ENCODE measurements at places on chromosomes 6 and 20. TPM values are rescaled to one million over a fixed set of nuclear protein-coding genes. Genes with fewer than 3 reads are reported as not detected.

GRCh38 chr20:8940326-8940725 is 128.6 kb upstream of the PLCB4 start:
- no peak for DNase-seq

DNA sequence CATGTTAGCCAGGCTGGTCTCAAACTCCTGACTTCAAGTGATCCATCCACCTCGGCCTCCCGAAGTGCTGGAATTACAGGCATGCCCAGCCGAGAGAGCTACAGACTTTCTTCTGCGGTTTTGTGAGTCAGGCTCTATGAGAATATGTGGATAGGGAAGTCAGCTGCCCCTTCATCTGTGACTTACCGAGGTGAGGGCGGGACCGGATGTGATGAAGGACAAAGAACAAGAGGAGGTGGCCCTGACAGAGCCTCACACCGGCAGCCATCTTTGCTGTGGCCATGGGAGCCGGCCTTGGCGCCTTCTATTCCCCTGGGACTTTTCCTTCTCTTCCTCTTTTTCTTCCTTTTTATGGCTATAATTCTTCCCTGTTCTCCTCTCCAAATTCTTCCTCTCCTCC is 67.0 kb downstream of the IYD start:
- no peak for DNase-seq

GRCh38 chr6:108078191-108078590 is 3.6 kb upstream of the OSTM1 start:
- no peak for DNase-seq

GRCh38 chr6:20319520-20320357 is 81.9 kb upstream of the E2F3 start:
- DNase-seq = no peak

DNA sequence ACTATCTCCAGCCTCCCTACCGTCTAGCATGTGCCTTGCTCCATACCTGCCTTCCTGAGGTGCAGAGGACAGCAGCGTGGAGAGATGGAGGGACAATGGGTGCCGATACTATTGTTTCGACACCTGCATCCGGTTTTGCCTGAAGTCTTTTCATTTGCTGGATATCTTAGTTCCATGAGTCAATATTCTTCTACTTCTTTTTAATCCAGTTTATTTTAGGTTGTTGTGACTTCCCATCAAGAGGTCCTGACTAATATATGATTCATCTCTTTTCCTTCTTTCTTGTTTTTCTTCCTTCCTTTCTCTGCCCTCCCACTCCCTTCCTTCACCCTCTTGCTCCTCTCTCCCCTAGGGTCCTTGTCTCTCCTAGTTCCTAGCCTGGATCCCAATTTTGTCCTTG is 91.4 kb downstream of the CDH26 start:
- DNase-seq = no peak

- DNase-seq = no peak
Observed at GRCh38 chr6:5462856-5463255, 201.5 kb downstream of the FARS2 start.

DNA sequence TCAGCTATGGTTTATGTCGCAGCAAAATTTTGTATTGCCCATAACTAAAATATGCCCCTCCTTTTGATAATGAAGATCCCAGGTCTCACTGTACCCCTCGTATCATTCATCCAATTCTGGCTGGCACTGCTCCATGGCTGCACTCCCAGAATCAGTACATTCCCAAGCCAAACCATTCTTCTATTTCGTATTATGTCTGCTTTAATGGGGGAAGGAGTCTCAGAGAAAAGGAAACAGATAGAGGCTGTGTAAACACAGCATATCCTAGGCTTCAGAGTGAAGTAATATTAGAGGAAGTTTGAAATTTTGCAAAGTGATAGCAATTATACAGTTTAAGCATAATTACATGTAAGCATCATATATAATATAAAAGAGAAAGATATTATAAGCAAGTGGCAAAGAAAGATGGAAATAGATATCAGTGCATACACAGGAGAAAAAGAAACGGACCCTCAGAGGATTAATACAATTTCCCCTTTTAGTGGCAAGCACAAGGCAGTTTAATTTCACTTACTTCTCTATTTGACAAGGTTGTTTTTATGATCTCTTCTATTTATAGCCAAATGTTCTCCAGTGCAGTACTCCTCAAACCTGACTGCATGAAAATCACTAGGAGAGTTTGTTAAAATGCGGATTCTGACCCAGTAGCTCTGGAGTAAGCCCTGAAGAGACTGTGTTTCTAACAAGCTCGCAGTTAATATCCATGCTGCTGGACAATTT is 56.5 kb upstream of the TENT5A start:
- DNase-seq = peak; percentile 77

GRCh38 chr6:54262971-54263370 is 45.3 kb upstream of the TINAG start:
- no peak for DNase-seq

DNA sequence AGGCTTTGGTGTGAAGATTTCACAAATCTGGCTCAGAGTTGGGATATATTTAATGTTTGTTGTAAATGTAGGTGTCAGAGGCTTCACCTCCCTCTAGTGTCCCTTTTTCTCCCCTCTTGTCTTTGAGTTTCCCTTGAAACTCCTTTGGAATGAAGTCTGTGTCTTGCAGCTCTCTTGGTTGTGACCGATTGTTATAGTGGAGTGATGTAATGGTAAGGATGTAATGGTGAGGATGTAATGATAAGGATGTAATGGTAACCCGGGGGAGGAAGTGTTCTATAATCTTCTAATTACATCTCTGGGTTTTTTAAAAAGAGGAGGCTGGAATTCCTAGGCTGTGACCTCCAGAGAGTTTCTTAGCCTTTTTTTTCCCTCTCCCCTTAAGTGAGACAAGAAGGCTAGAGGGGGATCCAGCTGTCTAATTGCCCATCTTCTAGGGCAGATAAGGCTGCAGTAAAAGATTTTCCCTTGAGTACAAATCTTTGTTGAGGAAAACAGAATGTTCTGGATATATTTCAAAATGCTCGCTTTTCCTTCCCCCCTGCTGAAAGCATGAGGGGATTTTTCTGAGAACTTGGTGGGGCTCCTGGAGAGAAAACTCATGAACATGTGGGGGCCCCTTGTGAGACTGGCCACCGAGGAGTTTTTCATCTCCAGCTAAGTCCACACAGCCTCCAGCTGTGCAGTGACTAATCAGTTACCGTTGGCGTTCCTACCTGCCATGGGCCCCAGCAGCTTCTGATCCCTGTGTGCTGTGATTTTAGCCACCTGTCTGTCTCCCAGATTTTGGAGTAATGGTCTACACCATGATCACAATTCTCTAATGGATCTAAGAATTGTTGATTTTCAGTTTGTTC is 156.7 kb upstream of the PMEPA1 start:
- DNase-seq = no peak

GRCh38 chr6:53801022-53801421 is 6.2 kb downstream of the LRRC1 start:
- no peak for DNase-seq

DNA sequence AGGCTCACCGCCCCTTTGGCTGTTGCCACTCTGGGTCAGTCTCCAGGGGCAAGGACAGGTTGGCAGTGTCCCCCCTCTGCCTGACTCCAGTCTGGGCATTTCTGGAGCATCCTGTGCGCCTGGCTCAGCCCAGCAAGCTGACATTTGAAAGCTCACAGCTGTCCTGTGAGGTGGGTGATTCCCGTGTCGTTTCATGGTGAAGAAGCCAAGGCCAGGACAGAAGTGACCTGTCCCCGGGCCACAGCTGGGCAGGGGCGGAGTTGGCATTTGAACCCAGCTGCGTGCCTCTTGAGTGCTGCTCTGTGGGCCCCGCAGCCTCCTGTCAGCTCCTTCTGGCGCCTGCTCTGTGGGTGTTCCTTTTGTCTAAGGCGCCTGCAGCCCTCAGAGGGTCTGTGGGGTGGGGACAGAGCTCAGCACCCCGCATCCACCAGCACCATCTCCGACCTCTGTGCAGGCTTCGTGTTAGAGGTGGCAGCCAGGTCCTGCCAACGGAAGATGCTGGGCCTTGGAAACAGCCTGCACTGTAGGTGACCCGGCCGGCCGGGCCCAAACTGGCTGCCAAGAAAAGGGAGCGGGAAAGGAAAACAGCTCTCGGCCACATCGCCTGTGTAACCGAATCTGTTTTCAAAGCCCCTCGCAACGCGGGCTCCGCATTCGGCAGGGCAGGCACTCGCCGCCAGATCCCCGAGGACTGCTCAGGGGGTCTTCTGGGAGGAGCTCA is 5.8 kb upstream of the GATA5 start:
- no peak for DNase-seq

GRCh38 chr20:25220021-25220730 is 24.7 kb downstream of the ENTPD6 start:
- peak; percentile 39 for DNase-seq

DNA sequence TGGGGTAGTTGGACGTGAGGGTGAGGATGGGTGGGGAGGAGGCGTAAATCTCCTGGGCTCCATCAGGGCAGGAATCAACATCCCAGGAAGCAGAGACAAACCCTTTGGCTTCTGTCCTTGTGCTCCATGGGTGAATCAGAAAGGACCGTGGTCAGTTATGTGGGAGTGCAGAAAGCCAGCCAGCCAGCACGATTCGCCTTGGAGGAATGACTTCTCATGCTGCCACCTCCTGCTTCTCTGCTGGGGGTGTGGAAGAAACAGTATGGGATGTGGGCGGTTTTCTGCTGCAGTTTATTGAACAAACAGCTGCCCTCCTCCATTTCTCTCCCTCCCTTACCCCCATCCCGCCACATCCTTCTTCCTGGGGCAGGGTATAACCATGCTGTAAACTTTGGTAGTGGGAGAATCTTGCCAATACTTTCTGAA is 214.5 kb downstream of the SOX4 start:
- no peak for DNase-seq

GRCh38 chr20:26218301-26218700 is 521.6 kb upstream of the ZNF337 start:
- DNase-seq = no peak

DNA sequence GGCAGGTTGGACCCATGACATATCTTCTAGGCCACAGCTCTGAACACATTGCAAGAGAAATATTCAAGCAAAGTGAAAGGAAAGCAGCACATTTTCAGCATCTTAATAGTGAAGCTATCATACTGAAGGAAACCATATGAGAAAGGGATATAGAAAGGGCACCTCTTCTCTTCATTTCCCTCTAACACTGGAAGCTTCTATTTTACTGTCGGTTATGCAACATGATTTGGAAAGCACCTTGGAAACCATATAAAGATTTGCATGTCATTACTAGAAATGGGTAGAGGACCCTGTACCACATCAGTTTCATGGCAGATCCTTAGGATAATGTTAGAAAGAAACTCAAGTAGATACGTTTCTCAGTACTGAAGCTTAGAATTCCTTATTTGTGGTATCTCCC is 70.5 kb upstream of the HMGN3 start:
- no peak for DNase-seq

GRCh38 chr6:146915671-146916127 is 288.5 kb upstream of the STXBP5 start:
- peak; percentile 61 for DNase-seq

- DNase-seq = peak; percentile 92
Observed at GRCh38 chr6:158631678-158632537, 12.6 kb downstream of the DYNLT1 start.

GRCh38 chr20:25013478-25014380 is 21.2 kb upstream of the APMAP start:
- no peak for DNase-seq

DNA sequence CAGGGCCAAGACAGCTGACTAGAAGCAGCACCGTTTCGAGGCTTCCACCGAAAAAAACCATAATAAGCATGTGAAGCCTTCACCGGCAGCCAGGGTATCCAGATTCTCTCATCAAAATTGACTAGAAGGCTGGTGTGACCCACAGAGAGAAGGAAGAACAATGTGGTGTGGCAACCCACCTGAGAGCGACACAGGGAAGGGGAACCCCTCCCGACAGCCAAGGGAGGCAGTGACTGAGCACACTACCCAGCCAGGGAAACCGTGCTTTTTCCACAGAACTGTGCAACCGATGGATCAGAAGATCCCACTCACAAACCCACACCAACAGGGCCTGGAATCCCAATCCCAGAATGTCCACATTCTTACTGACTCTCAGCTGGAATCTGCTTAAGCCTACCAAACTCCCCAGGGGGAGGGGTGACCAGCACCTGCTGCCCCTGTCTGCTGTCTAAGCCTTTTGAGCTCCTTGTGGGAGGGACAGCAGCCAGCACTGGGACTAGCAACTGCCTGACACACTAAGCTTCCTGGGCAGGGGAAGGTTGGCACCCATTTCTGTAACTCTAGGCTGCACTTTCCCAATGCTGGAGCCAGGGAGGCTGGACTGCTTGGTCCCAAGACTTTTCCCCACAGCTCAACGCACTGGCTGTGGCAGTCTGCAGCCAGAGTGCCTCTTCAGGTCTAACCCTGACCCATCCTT is 231.9 kb upstream of the FAM83B start:
- no peak for DNase-seq

- DNase-seq = no peak
Observed at GRCh38 chr6:53287336-53288225, 61.2 kb downstream of the ELOVL5 start.

GRCh38 chr6:112266331-112266730 is 12.0 kb upstream of the LAMA4 start:
- no peak for DNase-seq

- DNase-seq = no peak
Observed at GRCh38 chr20:20450521-20450920, 82.6 kb downstream of the INSM1 start.

GRCh38 chr6:32151863-32152768 is at the start of gene PRRT1:
Gene PRRT1 (minus strand): TSS chr6:32151939. CDS start chr6:32151827, 112 bp downstream.
- no peak for DNase-seq

DNA sequence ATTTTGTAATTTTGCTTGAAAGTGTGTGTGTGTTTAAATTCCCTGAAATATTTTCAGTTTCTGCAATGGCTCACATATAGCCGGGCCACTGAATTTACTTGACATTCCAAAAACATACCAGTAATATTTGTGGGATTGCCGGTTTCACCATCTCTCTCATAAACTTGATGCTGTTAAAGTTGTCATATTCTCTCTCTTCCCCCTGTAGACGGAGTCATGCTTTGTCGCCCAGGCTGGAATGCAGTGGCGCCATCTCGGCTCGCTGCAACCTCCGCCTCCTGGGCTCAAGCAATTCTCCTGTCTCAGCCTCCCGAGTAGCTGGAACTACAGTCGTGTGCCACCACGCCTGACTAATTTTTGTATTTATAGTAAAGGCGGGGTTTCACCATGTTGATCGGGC is 122.1 kb downstream of the TIAM2 start:
- DNase-seq = no peak

The HLA-DQB1 gene
- not detected for total RNA-seq

The PNLDC1 gene
- total RNA-seq = 0.51 TPM

The GNMT gene
- not detected for total RNA-seq

The CALHM6 gene
- total RNA-seq = 0.85 TPM

The TPD52L1 gene
- total RNA-seq = 10.8 TPM

The IBTK gene
- total RNA-seq = 47.0 TPM

The SPTLC3 gene
- total RNA-seq = 1.4 TPM

The BTNL2 gene
- total RNA-seq = not detected

The GNAS-AS1 gene
- total RNA-seq = not detected

The GPLD1 gene
- total RNA-seq = 0.17 TPM

The NPBWR2 gene
- total RNA-seq = not detected

The NFS1 gene
- total RNA-seq = 12.8 TPM

The SLC17A3 gene
- 0.17 TPM for total RNA-seq
